ENCODE measurements at places on chromosomes 2 and 18.

GRCh38 chr2:234500394-234501006 lies 3.6 kb upstream of the ARL4C start:
- peak overlapping the region; percentile 32 for H3K4me3 ChIP-seq
- H3K27me3 ChIP-seq = no peaks in the 10 kb centered on the region
- DNase-seq = peak; percentile 39
- peaks cover 7% of the 10 kb centered on the region for H3K36me3 ChIP-seq

- no peaks in the 10 kb centered on the region for H3K36me3 ChIP-seq
- DNase-seq = no peak
- no peaks in the 10 kb centered on the region for H3K27me3 ChIP-seq
Measured at GRCh38 chr2:23900541-23901322, 26.2 kb downstream of the ATAD2B start.

DNA sequence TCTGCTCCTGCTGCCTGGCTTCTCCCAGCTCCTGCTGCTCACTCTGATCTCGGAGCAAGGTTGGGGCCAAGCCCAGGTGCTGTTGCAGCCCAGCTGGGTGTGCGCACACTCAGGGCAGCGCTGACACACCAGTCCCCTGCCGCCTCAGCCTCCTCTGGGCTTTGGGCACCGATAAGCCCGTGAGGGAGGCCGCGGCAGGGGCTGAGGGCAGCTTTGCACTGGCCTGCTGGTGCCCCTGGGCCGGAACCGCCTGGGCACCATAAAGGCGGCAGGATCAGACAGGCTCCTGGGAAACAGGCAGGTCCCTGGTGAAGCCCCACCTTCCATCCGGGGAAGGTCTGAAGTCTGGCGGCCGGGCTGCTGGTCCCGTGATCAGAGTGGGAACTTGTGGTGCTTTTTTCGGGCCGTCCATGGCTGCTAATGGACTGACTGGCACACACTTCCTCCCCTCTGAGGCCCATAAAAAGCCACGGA lies 14.1 kb upstream of the EML6 start:
- no peak overlapping the region for H3K27ac ChIP-seq
- no peaks in the 10 kb centered on the region for H3K4me1 ChIP-seq
- no peak for DNase-seq
- H3K36me3 ChIP-seq = no peaks in the 10 kb centered on the region
- H3K27me3 ChIP-seq = no peaks in the 10 kb centered on the region
- H3K4me3 ChIP-seq = peak overlapping the region; percentile 46

DNA sequence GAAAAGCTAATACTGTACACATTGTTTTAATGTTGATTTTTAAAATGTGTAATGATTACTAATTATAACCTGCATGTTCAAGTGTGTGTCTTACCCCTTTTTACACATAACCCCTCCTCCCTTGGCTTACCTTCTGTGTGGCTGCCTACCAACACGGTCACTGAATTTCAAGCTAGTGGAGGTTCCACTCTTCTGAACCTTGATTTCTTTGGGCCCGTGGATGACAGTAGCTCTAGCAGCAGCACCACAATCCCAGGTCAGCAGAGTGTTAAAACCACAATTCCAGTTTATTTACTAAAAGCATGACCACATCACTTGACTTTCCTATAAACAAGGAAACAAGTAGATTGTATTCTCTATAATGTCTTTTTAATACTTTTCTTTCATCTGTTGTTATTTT lies 56.9 kb downstream of the AFTPH start:
- no peak for DNase-seq
- peaks cover 18% of the 10 kb centered on the region for H3K36me3 ChIP-seq
- no peak overlapping the region for H3K27ac ChIP-seq
- H3K27me3 ChIP-seq = no peaks in the 10 kb centered on the region
- H3K4me1 ChIP-seq = no peaks in the 10 kb centered on the region

DNA sequence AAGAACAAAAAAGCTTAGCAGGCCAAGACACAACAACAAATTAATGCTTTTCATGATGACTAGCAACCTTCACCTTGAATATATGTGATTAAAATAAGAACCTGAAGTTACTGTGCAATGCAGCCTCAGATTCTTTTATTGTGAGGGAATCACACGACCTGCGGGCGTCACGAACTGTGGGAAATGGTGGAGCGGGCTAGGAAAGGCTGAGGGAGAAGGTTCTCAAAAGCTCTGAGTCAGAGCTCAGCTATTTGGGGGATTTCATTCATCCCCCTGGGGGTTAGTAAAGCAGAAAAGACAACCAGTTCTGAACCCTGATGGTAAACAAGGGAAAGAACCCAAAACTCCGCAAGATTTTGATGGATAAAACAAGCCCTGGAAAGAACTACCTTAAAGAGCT lies 89.3 kb upstream of the NCKAP5 start:
- no peaks in the 10 kb centered on the region for H3K4me1 ChIP-seq
- DNase-seq = no peak
- no peak overlapping the region for H3K27ac ChIP-seq
- no peaks in the 10 kb centered on the region for H3K36me3 ChIP-seq
- no peak overlapping the region for H3K4me3 ChIP-seq
- H3K27me3 ChIP-seq = no peaks in the 10 kb centered on the region

GRCh38 chr2:9967053-9967775 lies 15.7 kb downstream of the GRHL1 start:
- no peak overlapping the region for H3K4me3 ChIP-seq
- no peak for DNase-seq
- H3K4me1 ChIP-seq = no peaks in the 10 kb centered on the region
- no peaks in the 10 kb centered on the region for H3K36me3 ChIP-seq
- no peaks in the 10 kb centered on the region for H3K27me3 ChIP-seq

GRCh38 chr2:88471083-88471942 lies 18.8 kb upstream of the FOXI3 start:
- no peaks in the 10 kb centered on the region for H3K4me1 ChIP-seq
- no peaks in the 10 kb centered on the region for H3K27me3 ChIP-seq
- H3K4me3 ChIP-seq = no peak overlapping the region
- no peaks in the 10 kb centered on the region for H3K36me3 ChIP-seq

GRCh38 chr2:2831633-2832032 lies 500.6 kb upstream of the MYT1L start:
- H3K27ac ChIP-seq = no peak overlapping the region
- H3K4me1 ChIP-seq = no peaks in the 10 kb centered on the region
- no peak overlapping the region for H3K4me3 ChIP-seq
- no peaks in the 10 kb centered on the region for H3K36me3 ChIP-seq

DNA sequence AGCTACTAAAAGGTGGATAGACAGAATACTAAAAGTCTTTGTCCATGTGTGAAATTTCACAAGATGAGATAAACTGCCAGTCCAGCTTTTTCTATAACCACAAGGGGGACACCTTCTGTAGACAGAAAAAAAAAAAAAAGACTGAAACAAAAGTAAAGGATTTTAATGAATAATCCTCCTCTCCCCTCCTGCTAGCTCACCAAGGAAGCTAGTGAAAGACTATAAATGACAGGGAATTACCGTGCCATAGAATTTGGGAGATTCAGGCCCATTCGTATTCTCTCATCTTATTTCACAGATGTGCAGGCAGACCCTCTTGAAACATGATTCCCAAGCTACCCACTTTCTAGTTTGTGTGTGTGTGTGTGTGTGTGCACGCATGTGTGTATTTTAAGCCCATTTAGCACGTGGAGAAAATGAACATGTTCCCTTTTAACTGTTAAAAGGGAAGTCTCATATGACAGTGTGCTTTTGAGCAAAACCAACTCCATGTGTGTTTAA lies 36.3 kb upstream of the SLC8A1 start:
- H3K27ac ChIP-seq = no peak overlapping the region
- DNase-seq = no peak
- H3K36me3 ChIP-seq = no peaks in the 10 kb centered on the region
- H3K4me1 ChIP-seq = no peaks in the 10 kb centered on the region
- H3K4me3 ChIP-seq = no peak overlapping the region

DNA sequence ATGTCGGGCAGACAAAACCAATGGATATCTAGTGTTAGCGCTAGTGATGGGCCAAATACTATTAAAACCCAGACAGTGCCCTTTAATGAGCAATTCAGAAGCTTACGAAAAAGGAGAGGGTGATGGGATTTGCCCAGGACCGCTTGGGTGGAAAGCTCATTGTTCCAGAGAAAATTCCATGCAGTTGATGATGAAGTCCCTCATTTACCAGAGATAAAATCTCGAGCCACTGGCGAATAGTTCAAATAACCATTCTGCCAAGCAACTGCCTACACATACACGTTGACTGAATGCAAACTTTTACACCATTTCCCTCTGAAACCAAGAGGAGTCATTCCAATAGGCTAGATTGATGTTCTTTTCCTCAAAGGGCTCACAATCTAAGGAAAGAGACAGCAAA lies 73.6 kb upstream of the ARL4C start:
- DNase-seq = no peak
- H3K27ac ChIP-seq = no peak overlapping the region
- H3K27me3 ChIP-seq = no peaks in the 10 kb centered on the region
- no peaks in the 10 kb centered on the region for H3K36me3 ChIP-seq

GRCh38 chr2:71156573-71156972 lies 26.1 kb downstream of the MPHOSPH10 start:
- H3K36me3 ChIP-seq = no peaks in the 10 kb centered on the region
- DNase-seq = no peak
- H3K4me1 ChIP-seq = no peaks in the 10 kb centered on the region
- no peak overlapping the region for H3K27ac ChIP-seq

- no peaks in the 10 kb centered on the region for H3K36me3 ChIP-seq
- no peak overlapping the region for H3K27ac ChIP-seq
- no peaks in the 10 kb centered on the region for H3K27me3 ChIP-seq
- no peak overlapping the region for H3K4me3 ChIP-seq
- no peaks in the 10 kb centered on the region for H3K4me1 ChIP-seq
Measured at GRCh38 chr2:97840198-97840597, 126.8 kb downstream of the ZAP70 start.

DNA sequence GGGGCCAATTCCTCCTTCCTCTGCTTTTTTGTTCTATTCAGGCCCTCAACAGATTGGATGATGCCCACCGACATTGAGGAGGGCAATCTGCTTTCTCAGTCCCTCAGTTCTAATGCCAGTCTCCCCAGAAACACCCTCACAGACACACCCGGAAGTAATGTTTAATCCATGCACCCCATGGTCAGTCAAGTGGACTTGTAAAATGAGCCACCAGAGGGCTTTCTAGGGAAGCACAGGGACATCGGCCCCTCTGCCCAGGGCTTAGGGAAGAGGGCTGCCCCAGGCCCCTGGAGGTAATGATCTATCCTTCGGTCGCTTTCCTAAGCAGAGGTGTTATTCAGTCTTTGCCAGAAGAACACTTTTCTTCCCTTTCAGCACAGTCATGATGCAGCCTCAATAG lies 107.4 kb downstream of the PDCL3 start:
- DNase-seq = no peak
- H3K27me3 ChIP-seq = no peaks in the 10 kb centered on the region
- H3K27ac ChIP-seq = no peak overlapping the region
- no peaks in the 10 kb centered on the region for H3K4me1 ChIP-seq

GRCh38 chr2:172207911-172208310 lies 105.2 kb upstream of the DLX2 start:
- no peak overlapping the region for H3K27ac ChIP-seq
- no peaks in the 10 kb centered on the region for H3K36me3 ChIP-seq
- H3K27me3 ChIP-seq = no peaks in the 10 kb centered on the region
- no peaks in the 10 kb centered on the region for H3K4me1 ChIP-seq

DNA sequence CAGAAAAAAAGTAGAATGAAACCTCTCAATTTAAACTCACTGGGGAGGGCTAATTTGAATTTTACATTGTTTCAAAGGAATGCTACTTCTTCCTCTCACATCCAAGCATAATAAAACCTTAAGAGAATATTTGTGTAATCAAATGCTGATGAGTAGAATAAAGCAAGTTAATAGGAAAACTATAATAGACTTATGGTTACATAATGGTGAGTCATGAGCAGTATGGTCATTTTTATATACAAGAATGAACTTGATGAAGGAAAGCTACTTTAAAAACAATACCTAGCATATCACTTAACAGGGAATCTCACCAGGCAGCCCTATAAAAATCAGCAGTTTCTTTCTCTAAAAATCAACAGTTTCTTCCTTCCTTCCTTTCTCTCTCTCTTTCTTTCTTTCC lies 80.3 kb downstream of the VSNL1 start:
- H3K36me3 ChIP-seq = no peaks in the 10 kb centered on the region
- DNase-seq = no peak
- H3K4me3 ChIP-seq = no peak overlapping the region

GRCh38 chr2:234046521-234046920 lies 4.0 kb upstream of the SPP2 start:
- H3K27ac ChIP-seq = no peak overlapping the region
- no peaks in the 10 kb centered on the region for H3K4me1 ChIP-seq
- H3K4me3 ChIP-seq = no peak overlapping the region
- no peak for DNase-seq

- no peak for DNase-seq
- H3K4me1 ChIP-seq = no peaks in the 10 kb centered on the region
- no peaks in the 10 kb centered on the region for H3K36me3 ChIP-seq
- H3K4me3 ChIP-seq = no peak overlapping the region
- no peaks in the 10 kb centered on the region for H3K27me3 ChIP-seq
Measured at GRCh38 chr2:178394859-178395258, 56.1 kb downstream of the PRKRA start.

- no peak overlapping the region for H3K4me3 ChIP-seq
- H3K27me3 ChIP-seq = no peaks in the 10 kb centered on the region
- no peaks in the 10 kb centered on the region for H3K4me1 ChIP-seq
- no peak for DNase-seq
- no peaks in the 10 kb centered on the region for H3K36me3 ChIP-seq
- H3K27ac ChIP-seq = no peak overlapping the region
Measured at GRCh38 chr2:149808556-149808955, 221.0 kb upstream of the MMADHC start.

DNA sequence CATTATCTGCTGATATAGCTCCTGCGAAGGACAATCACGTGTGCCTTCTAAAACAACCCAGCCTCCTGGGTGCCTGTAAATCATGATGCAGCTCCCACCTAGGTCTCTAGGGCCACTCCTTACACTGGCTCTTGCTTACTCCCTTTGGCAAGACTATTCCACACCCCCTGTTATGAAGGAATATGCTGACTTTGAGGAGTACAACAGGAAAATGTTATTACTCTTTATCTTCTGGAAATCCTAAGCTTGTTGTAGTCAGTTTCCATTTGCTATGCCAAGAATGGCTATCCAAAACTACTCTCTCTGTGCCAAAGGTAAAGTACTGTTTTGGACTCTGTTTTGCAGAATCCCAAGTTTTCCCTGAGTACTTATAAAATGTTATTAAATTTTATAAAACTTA lies 7.7 kb downstream of the SGO2 start:
- no peaks in the 10 kb centered on the region for H3K36me3 ChIP-seq
- DNase-seq = no peak
- H3K4me3 ChIP-seq = no peak overlapping the region
- no peaks in the 10 kb centered on the region for H3K27me3 ChIP-seq

DNA sequence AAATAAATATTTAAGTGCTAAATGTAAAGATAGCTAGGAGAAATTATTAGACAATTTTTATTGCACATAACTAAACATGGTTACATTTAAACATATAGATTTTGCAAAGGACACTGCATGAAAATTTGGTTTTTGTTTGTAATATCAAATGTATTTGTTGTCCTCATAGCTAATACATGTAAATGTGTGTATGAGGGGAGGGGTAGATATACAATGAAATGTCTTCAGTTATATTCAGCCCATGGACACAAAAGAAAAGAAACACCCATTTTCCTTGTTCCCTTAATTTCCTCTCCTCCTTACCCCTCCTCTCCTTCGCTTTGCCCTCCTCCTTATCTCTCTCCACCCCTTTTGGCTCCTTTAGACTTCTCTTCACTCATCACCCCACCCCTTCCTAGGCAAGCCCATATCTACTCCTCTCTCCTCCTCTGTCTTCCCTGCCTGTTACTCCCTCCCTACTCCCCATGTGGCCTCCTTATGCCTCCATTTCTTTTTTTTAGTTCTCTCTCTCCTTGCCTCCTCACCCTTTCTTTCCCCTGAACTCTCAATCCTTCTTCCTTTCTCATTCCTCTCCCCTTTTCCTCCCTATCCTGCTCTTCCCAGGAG lies 1.4 kb downstream of the COL3A1 start:
- no peaks in the 10 kb centered on the region for H3K4me1 ChIP-seq
- no peak overlapping the region for H3K4me3 ChIP-seq
- DNase-seq = no peak
- H3K27me3 ChIP-seq = no peaks in the 10 kb centered on the region

All from naive thymus-derived CD4-positive, alpha-beta T cell (primary cell).